Activated CD4-positive, alpha-beta T cell treated with anti-CD3 and anti-CD28 coated beads, Interleukin-2, amount 50 U/mL, for 16 hours (primary cell): ENCODE measurements at places on chromosomes 13 and 19.

- DNase-seq = no peak
Observed at GRCh38 chr13:30570691-30571090, 47.0 kb upstream of the USPL1 start.

- no peak for DNase-seq
Observed at GRCh38 chr13:59490651-59491050, 673.1 kb downstream of the DIAPH3 start.

- DNase-seq = peak; percentile 60
Observed at GRCh38 chr13:50914848-50915247, 5.3 kb downstream of the RNASEH2B start.

DNA sequence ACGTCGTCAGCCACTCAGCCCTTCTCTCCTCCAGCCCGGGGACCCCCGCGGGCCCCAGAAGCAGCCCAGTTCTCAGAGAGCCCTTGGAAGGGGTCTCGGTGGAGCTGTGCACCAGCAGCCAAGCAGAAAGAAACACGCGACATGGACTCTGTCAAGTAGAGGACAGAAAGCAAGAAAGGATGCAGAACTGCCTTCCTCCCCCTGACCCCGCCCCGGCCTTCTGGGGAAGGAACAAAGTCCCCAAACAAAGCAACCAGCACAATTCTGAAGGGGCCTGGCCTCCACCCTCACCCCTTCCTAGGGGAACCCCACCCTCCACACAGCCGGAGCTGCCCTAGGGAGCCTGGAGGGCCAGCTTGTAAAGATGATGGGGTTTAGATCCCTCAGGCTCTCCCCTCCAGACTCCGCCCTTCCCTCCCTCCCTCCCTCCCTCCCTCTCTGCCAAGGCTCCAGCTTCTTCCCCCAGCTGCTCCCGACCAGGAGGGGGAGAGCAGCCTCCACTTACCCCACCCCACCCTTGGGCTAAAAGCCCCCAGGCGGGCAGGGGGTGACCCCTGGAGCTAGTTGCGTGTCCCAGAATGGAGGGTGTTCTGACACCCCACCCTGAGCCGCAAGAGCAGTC, 7.8 kb downstream of the LYL1 start:
- no peak for DNase-seq

- no peak for DNase-seq
Observed at GRCh38 chr19:7722231-7722651, 9.7 kb downstream of the CLEC4G start.

- DNase-seq = no peak
Observed at GRCh38 chr13:60335531-60335930, 61.5 kb upstream of the TDRD3 start.

DNA sequence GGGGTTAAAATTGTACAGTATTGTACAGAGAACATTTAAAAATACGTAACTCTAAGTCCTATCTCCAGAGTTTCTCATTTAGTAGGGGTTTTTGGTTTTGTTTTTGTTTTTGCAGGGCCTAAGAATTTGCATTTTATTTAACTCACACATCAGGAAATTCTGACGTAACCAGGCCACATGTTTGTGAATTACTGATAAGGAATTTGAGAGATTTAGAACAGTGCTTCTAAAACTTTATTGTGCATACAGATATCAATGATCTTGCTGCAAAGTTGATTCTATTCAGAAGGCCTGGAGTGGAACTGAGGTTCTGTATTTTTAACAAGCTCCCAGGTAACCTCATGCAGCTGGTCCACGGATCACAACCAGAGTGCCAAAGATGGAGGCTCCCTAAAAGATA, 49.3 kb downstream of the LIG4 start:
- DNase-seq = no peak

DNA sequence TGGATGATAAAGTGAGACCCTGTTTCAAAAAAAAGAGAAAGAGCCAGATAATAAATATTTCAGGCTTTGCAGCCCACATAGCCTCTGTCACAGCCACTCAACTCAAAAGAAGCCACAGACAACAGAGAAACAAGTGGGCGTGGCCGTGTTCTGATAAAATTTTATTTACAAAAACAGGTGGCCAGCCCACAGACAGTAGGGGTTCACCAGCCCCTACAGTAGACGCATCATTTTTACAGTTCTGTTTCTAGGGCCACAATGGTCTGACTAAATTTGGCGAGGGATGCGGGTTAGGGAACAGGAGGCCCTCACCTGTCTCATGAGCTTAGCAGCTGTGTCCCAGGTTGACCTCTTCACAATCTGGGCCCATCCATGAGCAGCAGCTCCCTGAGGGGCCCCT, 59.5 kb downstream of the ARHGEF18 start:
- no peak for DNase-seq

DNA sequence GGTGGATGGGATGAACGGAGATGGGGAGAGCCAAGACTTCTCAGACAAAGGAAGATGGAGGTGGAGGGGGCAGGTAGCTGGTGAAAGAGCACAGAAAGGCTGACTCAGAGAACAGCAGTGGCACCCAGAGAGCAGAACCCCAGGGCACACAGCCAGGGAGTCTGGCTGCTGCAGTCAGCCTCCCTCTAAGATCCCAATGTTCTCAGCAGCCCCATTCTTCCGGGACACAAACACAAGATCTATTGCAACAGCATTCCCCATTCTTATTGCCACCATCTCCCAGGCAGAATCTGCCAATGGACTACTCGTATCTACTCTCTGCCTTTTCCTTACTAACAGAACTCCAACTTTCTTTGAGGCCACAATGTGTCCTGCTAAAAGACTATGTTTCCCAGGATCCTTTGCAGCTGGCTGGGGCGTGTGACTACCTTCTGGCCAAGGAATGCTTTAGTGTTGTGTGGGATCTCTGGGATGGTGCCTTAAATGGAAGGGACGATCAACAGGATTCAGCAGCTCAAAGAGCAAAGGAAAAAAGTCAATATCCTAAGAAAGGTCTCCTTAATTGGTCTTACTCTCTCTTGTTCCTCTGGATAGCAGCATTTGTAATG, 7.5 kb downstream of the THAP8 start:
- DNase-seq = no peak

GRCh38 chr19:43700395-43701000, 15.4 kb upstream of the IRGC start:
- DNase-seq = no peak
